ENCODE measurements at places on chromosomes 5 and 9.

- DNase-seq, result no peak
Observed at GRCh38 chr5:154271936-154272514, 81.5 kb downstream of the GALNT10 start.

GRCh38 chr9:114121227-114122135 lies 22.4 kb upstream of the KIF12 start:
- no peak for DNase-seq

DNA sequence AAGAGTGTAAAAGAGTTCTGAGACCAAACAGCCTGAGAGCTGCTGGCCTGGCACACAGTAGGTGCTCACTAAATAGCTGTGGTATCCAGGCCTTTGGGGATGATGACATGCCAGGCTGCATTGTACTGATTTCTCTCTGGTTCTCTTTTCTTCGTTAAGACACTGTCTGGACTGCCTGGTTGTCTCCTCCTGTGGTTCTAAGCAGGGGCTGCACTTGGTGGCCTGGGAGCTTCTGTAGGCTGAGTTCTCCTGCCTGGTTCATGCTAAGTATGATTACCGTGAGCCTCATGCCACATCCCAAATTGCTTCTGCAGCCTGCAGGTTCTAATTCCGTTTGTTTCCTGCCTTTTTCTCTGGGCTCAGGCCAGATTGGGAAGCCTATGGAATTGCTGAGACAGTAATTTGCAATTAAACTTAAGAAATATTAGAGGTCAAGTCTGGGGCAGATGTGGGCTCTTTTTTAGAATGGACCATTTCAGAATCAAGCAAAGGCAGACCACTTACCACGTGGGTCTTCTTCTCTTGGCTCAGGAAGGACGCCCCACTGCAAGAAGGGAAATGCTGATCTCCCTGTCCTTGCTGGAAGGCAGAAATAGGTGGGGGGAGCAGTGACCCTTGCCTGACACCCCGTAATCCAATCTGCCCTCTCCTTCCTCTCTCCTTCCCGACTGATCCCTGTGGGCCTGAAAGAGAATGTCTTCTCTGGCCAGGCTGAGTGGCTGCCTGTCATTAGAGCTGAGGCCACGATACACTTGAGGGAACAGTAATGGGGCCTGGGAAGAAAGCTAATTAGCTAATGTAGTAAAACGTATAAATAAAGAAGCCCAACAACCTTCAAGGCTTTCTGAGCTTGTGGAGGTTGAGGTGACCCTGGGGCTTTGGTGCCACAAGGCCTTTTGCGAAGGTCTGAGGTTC lies 21.9 kb upstream of the BOD1 start:
- no peak for DNase-seq

GRCh38 chr5:139954022-139954421 lies 89.1 kb downstream of the NRG2 start:
- DNase-seq, result peak; percentile 8

GRCh38 chr9:19492775-19493173 lies 84.0 kb downstream of the ACER2 start:
- DNase-seq, result no peak

- no peak for DNase-seq
Observed at GRCh38 chr5:173888473-173889131, 453 bp downstream of the CPEB4 start.

DNA sequence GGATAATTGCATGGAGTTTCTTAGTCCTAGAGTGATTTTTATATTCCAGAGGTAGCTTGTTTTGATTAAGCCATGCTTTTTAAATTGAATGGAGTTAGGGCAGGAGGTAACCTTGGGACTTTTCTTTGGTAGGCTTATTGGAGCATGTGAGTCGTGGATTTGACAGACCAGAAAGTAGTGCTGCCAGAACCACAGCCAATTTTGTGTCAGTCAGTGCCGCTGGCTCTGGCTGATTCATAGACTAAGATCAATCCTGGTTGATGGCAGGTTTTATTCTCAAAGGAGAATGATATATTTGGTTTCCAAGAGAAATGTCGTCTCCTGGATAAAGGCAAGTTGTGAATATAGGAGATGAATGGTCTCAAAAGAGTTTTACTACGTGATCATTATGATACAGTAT lies 20.3 kb downstream of the RAI14 start:
- no peak for DNase-seq

- DNase-seq, result peak; percentile 94
Observed at GRCh38 chr9:127785933-127786772, at the start of gene CDK9. Gene CDK9 (plus strand): TSS chr9:127786034. CDS start chr9:127786149, 115 bp downstream.

DNA sequence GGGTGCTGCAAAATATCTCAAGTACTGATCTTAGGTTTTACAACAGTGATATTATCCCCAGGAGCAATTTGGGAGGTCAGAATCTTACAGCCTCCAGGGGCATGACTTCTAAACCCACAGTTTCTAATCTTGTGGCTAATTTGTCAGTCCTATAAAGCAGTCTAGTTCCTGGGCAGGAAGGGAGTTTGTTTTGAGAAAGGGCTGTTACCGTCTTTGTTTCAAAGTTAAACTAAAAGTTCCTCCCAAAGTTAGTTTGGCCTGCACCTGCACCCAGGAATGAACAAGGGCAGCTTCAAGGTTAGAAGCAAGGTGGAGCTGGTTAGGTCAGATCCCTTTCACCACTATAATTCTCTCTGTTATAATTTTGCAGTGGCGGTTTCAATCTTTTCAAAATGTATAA lies 81.7 kb downstream of the SFXN1 start:
- no peak for DNase-seq

DNA sequence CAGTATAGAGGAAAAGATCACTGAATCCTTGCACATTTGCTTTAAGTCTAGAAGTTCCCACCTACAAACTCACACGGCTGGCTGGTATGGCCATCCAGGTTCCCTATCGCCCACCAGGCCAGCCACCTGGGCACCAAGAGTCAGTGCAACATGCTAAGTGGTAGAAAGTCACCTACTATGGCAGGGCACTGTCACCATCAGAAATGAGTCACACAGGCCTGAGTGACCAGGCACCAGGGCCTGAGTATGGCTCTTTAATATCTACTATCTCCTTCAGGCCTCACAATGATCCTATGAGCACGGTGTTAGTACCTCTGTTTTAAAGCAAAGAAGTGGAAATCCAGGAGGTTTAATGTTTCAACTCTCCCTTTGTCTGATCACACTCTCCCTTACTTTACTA lies 156.2 kb downstream of the CDK5RAP2 start:
- DNase-seq, result no peak

DNA sequence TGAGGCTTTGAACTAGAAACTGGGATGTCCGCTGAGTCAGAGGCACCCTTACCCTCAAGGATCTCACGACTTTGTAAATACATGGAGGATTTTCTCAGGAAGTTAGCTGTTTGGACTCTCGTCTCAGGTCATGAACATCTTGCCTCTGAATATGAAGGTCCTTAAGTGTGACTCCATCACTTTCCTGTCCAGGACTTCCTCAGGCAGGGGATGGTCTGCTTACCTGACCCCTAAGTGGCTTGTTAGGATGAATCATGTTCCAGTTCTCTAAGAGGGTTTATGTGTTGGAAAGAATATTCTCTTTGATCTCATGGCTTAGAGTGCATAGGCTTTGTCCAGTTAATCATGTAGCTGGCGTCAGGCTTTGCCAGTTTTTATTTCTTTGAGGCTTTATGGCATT lies 511.7 kb upstream of the KLF4 start:
- DNase-seq, result no peak

- DNase-seq, result no peak
Observed at GRCh38 chr9:107944387-107944786, 454.8 kb upstream of the KLF4 start.

DNA sequence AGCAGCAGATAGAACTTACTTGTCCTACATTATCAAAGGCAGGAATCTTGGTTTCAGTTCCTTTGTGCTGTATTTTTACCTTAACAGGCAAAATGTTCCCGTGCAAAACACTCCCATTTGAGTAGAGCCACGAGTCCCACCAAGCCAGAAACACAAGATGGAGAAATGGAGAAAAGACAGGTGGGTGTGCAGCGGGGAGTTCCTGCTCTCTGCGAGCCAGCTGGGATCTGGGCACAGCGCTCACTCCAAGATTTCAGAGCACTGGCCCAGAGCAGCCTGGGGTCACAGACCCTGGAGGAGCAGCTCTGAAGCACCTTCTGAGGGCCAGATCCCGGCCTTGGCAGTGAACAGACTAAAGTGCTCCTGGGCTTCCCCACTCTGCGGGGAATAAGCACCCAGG lies 2.9 kb downstream of the UCK1 start:
- no peak for DNase-seq

All from GM10248 (cell line).